ENCODE measurements at places on chromosomes 4 and X. TPM values are rescaled to one million over a fixed set of nuclear protein-coding genes. Genes with fewer than 3 reads are reported as not detected.

Gene FRMPD4
- total RNA-seq = 0.24 TPM

DNA sequence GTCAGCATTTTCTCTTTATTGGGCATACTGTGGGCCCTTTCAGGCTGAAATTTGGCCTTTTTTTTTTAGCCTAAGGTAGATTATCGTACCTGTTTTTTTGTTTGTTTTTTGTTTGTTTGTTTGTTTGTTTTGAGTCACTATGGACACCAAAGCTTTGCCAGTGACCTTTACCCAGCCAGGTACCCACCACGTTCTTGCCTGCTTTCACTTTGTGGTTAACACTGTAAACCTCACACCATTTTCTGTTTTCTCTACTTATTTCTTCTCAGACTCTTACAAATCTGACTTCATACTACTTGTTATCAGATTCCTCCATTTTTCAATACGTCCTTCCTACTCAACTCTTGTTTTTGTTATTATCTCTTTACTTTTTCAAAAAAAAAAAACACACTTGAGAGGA, 81.5 kb downstream of the ZNF674 start:
- no peak for DNase-seq

GRCh38 chr4:90960433-90960832, 833.2 kb downstream of the CCSER1 start:
- DNase-seq = no peak

Gene MAMLD1
- total RNA-seq = 5.2 TPM

Gene SSX5
- not detected for total RNA-seq

All from RPMI7951 (cell line).